Esophagus mucosa (tissue), 1 donor: ENCODE measurements at places on chromosomes 6 and 20. TPM values are rescaled to one million over a fixed set of nuclear protein-coding genes. Genes with fewer than 3 reads are reported as not detected.

DNA sequence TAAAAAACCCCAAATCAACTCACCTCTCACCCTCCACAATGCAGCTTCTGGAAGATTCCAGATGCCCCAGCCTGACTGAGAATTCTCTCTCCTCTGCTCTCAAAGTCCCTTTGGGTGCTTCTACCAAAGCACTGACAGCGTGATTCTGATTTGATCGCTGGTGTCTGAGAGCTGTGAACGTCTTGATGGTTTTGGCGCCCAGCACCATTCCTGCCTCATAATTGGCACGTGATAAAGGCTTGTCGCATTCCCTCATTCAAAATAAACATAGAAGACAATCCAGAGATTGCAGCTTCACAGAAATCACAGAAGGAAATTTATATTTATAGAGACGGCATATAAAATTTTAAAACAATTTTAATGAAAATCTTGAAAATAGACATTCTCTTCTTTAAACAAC is 24.1 kb upstream of the ECI2 start:
- ATAC-seq: no peak

DNA sequence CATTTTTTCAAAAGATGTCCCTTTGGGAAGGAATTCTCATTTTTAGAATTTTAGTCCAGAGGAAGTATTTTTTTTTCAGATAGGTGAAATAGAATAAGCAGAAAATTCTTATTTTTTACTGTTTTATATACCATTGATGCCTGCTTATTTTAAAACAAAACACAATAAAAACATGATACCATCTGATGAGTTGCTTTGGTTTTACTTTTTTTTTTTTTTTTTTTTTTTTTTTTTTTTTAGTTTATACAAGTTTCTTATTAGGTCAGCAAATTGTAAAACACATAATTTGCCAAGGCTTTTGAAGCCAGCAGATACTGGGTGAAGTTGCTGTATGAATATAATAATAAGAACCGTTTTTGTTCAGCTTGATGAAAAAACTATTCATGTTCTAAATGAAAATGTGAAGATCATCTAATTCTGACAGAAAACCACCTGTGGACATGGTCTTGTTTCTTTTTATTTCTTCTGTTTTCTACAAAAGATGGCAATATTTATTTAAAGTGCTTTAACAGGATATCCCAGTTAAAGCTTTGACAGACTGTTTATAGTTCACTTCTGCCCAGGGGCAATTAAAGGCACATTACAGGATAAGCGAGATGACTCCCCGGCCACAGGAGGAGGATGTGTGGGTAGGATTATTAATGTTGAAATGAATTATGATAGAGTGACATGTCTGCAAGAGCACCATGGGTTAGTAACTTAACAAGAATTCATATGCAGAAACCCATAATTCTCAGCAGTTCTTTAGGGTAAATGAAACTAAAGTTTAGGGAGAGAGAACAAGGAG is 31.1 kb downstream of the MYB start:
- peak; percentile 96 for ATAC-seq

DNA sequence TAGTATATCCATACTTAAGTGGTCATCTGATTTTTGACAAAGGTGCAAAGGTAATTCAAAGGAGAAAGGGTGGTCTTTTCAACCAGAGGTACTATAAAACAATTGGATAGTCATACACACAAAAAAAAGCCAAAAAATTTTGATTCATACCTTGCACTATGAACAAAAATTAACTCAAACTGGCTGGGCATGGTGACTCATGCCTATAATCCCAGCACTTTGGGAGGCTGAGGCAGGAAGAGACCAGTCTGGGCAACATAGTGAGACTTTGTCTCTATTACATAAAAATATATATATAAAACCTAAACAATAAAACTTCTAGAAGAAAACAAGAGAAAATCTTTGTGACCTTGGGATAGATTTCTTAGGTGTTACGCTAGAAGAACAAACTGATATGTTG is 43.8 kb upstream of the ADIG start:
- ATAC-seq: peak; percentile 64

DNA sequence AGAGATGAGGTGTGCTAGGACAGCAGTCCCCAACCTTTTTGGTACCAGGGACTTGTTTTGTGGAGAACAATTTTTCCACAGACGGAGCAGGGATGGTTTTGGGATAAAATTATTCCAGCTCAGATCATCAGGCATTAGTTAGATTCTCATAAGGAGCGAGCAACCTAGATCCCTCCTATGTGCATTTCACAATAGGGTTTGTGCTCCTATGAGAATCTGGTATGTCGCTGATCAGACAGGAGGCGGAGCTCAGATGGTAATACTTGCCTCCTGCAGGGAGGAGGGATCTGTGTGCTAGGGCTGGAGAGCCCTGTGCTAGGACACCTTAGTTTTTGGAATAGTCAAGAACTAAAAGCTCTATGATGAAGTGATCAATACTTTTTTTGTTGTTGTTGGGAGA is 2.5 kb downstream of the SMIM13 start:
- peak; percentile 57 for ATAC-seq

- no peak for ATAC-seq
Observed at GRCh38 chr6:68094070-68094469, 541.0 kb upstream of the ADGRB3 start.

The CGA gene
- not detected for total RNA-seq

- ATAC-seq: peak; percentile 87
Observed at GRCh38 chr6:16769131-16769985, 8.1 kb upstream of the ATXN1 start.
